ENCODE measurements at places on chromosomes 11 and 22.

GRCh38 chr11:2571598-2572281 is 126.9 kb downstream of the KCNQ1 start:
- no peak for DNase-seq

GRCh38 chr11:95883381-95883780 is 40.5 kb downstream of the MTMR2 start:
- no peak for DNase-seq

DNA sequence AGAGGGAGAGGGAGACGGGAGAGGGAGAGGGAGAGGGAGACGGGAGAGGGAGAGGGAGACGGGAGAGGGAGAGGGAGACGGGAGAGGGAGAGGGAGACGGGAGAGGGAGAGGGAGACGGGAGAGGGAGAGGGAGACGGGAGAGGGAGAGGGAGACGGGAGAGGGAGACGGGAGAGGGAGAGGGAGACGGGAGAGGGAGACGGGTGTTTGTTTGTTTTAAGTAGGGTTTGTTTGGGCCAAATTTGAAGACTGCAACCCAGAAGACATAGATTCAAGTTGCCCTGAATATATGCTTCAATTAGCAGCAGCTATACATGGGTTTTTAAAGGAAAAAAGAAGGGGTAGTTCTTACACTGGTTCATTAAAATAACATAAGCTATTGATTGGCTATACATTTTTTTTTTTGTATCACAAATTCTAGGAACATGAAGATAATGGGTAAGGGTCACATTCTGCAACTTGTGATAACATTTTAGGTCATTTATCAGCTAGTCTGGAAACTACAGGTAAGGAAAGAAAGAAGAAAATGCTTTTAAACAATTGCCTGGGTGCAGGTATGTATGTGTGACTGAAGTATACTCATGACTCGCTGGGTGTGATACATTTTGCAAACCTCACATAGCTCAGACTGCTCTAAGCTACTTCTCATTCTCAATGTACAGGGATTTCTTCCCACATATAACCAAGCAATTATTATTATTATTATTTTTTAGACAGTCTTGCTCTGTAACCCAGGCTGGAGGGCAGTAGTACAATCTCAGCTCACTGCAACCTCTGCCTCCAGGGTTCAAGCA is 67.3 kb downstream of the MCHR1 start:
- DNase-seq: no peak

- no peak for DNase-seq
Measured at GRCh38 chr11:111166598-111166997, 78.9 kb upstream of the POU2AF2 start.

GRCh38 chr11:131044851-131045250 is 128.6 kb upstream of the SNX19 start:
- no peak for DNase-seq

DNA sequence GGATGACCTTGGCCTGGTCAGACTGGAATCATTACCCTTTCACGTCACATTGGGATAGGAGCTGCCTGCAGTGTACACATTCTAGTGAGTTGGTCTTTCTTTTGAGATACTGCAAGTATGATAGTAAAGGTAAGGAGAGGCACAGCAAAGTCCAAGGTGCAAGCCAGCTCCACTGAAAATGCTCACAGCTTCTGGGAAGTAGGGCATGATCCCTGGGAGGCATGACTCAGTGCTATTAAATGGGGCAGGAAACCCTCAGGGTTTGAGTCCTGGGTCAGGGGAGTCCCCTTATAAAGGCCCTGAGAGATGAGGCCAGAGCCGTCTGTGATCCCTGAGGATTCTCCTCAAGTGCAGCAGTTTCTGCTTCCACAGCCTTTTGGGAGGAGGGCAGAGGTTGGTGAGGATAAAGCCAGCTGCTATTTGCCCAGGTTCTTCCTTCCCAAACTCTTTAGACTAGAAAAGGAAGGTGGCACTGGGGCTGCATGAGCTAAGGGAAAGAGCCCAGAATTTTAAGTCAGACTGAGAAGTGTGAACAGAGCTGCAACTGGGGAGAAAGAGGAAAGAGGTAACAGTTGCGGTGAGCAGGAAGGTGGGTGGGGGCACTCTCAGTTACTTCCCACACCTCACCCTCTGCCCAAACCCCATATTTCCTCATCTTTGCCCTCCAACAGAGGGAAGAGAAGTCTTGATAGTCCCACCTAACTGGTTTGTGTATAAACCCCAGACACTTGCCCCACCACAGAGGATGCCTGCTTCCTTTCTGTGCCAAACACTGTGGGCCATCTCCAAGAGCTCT is 14.4 kb upstream of the OR52K1 start:
- no peak for DNase-seq

DNA sequence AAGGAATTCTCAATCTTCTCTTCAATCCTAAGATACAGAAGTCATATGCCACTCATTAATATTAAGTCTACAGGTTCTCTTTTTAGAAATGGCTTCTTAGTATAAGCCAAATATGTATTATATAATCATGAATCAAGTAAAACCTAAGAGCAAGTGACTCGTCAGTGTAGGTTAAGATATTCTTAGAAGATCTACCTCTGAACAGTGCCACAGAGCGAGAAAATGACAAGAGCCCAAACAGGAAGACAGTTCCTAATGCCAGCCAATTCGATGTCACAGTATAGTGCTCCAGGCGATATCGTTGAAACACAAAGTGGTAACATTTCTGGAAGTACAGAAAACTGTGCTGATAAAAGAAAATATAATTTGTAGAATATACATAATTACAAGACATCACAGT is 33.3 kb downstream of the ALG9 start:
- DNase-seq: no peak

- no peak for DNase-seq
Measured at GRCh38 chr11:125489166-125489565, 6.9 kb downstream of the FEZ1 start.

DNA sequence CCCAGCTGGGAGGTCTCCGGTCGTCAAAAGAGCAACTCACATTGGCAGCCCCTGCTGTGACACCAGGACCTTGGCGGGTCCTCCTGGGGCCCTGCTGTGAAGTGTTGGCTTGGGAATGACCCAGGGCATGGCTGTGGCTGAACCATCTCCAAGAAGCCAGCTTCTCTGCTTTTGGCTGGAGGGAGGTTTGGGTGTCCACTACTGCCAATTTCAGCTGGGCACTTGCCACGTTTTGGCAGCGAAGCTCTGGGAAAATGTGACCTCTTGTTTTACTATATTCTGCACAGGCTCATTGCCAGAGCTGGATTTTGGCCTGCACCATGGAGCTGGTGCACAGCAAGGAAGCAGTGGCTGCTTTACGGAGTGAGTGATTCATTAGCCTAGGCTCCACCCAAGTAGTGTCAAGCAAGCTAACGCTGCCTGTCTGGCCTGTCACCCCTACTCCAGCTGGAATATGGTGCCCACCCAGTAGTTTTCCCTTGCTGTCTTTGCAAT is 24.3 kb upstream of the SMCO4 start:
- DNase-seq: no peak

All from stimulated activated CD4-positive, alpha-beta T cell treated with anti-CD3 and anti-CD28 coated beads, Interleukin-4, amount 100 ng/mL, for 24 hours (primary cell).